Psoas muscle (tissue), 8 donors: ENCODE measurements at places on chromosomes 3 and 15. TPM values are rescaled to one million over a fixed set of nuclear protein-coding genes. Genes with fewer than 3 reads are reported as not detected.

The CX3CR1 gene
- 1.9 TPM for total RNA-seq

The SLC30A4 gene
- 2.1 TPM for total RNA-seq

GRCh38 chr15:80183886-80184285, 31.1 kb downstream of the FAH start:
- H3K36me3 ChIP-seq: peaks cover 47% of the 10 kb centered on the region
- H3K4me1 ChIP-seq: peaks cover 28% of the 10 kb centered on the region
- no peak overlapping the region for H3K27ac ChIP-seq
- H3K4me3 ChIP-seq: no peak overlapping the region
- DNase-seq: no peak

DNA sequence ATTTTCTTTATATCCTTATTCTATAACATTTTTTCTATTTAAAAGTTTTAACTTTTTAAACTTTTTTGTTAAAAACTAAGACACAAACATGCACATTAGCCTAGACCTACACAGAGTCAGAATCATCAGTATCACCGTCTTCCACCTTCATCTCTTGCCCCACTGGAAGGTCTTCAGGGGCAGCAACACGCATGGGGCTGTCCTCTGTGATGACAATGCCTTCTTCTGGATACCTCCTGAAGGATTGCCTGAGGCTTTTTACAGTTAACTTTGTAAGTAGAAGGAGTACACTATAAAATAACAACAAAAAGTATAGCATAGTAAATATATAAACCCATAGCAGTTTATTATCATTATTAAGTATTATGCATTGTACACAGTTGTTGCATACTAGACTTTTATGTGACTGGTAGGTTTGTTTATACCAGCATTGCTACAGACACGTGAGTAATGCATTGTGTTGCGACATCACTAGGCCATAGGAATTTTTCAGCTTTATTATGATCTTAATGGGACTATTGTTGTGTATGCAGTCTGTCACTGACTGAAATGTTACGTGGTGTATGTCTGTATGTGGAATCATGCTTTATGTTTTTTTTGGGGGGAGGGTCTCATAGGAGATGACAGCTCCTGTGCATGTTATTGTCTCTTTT, 18.2 kb downstream of the ATP1B3 start:
- H3K4me1 ChIP-seq: no peaks in the 10 kb centered on the region
- no peak overlapping the region for H3K27ac ChIP-seq
- H3K36me3 ChIP-seq: no peaks in the 10 kb centered on the region
- DNase-seq: no peak

The KLF15 gene
- 64.0 TPM for total RNA-seq

GRCh38 chr3:4565809-4566501, 72.8 kb downstream of the ITPR1 start:
- no peaks in the 10 kb centered on the region for H3K36me3 ChIP-seq
- peaks cover 6% of the 10 kb centered on the region for H3K4me1 ChIP-seq
- no peak overlapping the region for H3K4me3 ChIP-seq
- no peak for DNase-seq
- H3K27me3 ChIP-seq: no peaks in the 10 kb centered on the region

The MYL3 gene
- total RNA-seq: 1,482 TPM

DNA sequence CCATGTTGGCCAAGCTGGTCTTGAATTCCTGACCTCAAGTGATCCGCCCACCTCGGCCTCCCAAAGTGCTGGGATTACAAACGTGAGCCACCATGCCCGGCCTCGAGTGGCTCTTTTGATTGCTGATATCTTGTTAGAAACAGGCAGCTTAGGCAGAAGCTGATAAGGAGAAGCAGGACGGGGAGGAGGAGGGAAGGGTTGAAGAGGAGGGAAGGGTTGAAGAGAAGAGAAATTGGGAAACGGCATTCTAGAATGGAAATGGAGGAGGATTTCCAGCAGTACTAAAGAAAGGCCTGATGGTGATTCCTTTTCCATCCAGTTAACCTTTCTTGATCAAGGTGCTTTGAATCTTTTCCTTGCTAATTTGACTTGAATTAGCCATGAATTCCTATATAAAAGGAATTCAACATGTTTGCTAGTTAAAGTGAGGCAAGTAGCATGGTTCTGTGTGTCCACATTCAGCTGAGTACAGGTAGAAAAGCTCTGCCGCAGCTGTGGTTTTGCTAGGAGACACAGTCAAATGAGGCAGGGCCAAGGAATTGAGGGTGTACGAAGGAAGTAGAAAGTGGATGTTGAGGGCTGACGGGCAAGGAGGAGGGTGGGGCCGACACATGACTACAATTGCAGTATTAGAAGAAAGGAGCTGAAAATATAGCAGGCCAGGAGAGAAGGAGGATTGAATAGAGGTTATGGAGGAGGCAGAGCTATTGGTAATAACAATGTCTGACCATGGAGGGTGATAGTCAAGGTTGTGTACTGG, 27.2 kb upstream of the ATP1B3 start:
- no peaks in the 10 kb centered on the region for H3K27me3 ChIP-seq
- no peak for DNase-seq
- no peak overlapping the region for H3K4me3 ChIP-seq
- no peak overlapping the region for H3K27ac ChIP-seq
- no peaks in the 10 kb centered on the region for H3K36me3 ChIP-seq

- H3K27me3 ChIP-seq: no peaks in the 10 kb centered on the region
- H3K4me3 ChIP-seq: no peak overlapping the region
- no peaks in the 10 kb centered on the region for H3K36me3 ChIP-seq
- H3K27ac ChIP-seq: no peak overlapping the region
Observed at GRCh38 chr3:117580806-117581205, 871.2 kb downstream of the TUSC7 start.

The BSN gene
- total RNA-seq: 0.22 TPM

DNA sequence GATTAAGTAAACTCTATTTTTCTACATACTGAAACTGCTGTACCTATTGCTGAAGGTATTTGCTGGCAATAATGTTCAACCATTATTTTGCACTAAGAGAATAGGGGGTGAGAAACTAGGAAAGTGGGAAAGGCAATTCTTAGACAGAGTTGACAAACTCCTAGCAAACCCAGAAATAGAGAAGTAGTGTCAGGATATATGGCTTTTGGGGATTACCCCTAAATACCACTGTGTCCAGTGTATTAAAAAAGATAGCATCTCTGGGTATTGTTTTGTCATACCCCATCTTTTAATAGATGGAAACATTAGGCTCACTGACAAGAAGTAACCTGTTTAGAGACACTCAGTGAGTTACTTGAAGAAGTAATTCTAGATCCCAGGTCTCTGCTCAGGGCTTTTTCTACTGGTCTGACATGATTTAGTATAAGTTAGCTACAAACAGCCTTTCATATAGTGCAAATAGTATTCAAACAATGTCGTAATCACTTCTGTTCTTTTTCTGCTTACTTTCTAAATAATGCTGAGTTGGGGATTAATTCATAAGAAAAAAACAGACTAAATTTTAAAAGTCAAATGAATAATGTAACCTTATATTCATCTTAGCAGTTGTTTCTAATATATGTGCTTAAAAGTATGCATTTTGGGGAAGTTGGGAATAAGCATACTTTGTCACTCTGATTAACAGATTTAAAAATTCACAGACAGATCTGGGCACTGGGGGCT, 107.2 kb downstream of the IL1RAP start:
- no peak for DNase-seq
- peaks cover 4% of the 10 kb centered on the region for H3K36me3 ChIP-seq
- H3K4me1 ChIP-seq: no peaks in the 10 kb centered on the region
- H3K27ac ChIP-seq: no peak overlapping the region
- no peaks in the 10 kb centered on the region for H3K27me3 ChIP-seq
- H3K4me3 ChIP-seq: no peak overlapping the region

The SLC28A1 gene
- 0.49 TPM for total RNA-seq

The ADGRG7 gene
- total RNA-seq: not detected

DNA sequence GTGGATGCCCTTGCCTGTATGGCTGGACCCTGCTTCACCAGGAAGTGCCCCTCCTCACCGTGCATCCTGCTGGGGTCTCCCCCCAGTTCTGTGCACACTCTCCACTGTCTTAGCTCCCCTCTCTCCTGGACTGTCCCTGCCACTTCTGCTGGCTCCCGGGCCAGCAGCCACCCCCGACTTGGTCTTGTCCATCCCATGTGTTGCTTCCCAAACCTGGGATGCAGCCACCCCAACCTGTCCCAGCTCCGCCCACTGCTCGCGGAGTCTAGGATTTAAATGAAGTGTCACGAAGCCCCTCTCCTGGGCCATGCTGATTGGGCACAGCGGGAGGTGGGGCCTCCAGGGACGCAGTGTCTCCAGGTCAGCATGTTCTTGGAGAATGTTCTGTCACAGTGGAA, 48.5 kb downstream of the PLXNA1 start:
- no peaks in the 10 kb centered on the region for H3K4me1 ChIP-seq
- DNase-seq: no peak
- H3K27me3 ChIP-seq: no peaks in the 10 kb centered on the region
- H3K27ac ChIP-seq: no peak overlapping the region

GRCh38 chr3:123609063-123609462, 24.2 kb upstream of the HACD2 start:
- H3K4me3 ChIP-seq: no peak overlapping the region
- H3K27ac ChIP-seq: no peak overlapping the region
- peaks cover 16% of the 10 kb centered on the region for H3K36me3 ChIP-seq
- H3K4me1 ChIP-seq: no peaks in the 10 kb centered on the region
- no peaks in the 10 kb centered on the region for H3K27me3 ChIP-seq

GRCh38 chr3:60178931-60179653, 1072.2 kb downstream of the FHIT start:
- H3K4me3 ChIP-seq: no peak overlapping the region
- no peak for DNase-seq
- H3K36me3 ChIP-seq: no peaks in the 10 kb centered on the region
- no peak overlapping the region for H3K27ac ChIP-seq

The PLSCR5 gene
- not detected for total RNA-seq

- H3K27me3 ChIP-seq: no peaks in the 10 kb centered on the region
- H3K4me1 ChIP-seq: peaks cover 9% of the 10 kb centered on the region
- H3K4me3 ChIP-seq: peak overlapping the region; percentile 95
- DNase-seq: peak; percentile 37
Observed at GRCh38 chr15:100341239-100341749, 481 bp downstream of the ADAMTS17 start.

The DPPA4 gene
- total RNA-seq: not detected

DNA sequence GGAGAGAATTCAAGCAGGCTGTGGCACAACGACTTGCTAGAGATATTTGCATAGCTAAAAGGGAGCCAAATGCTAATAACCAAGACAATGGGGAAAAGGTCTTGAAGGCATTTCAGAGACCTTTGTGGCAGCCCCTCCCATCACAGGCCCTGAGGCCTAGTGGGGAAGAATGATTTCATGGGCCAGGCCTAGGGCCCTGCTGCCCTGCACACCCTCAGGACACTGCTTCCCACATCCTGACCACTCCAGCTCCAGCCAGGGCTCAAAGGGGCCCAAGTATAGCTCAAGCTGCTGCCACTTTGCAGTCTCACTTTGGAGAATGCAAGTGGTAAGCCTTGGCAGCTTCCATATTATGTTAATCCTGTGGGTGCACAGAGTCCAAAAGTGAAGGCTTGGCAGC, 21.5 kb upstream of the PTPN23 start:
- no peaks in the 10 kb centered on the region for H3K36me3 ChIP-seq
- no peaks in the 10 kb centered on the region for H3K4me1 ChIP-seq
- no peaks in the 10 kb centered on the region for H3K27me3 ChIP-seq
- H3K27ac ChIP-seq: no peak overlapping the region

GRCh38 chr3:143309705-143310104, 190.1 kb downstream of the CHST2 start:
- no peak overlapping the region for H3K4me3 ChIP-seq
- no peaks in the 10 kb centered on the region for H3K4me1 ChIP-seq
- H3K27ac ChIP-seq: no peak overlapping the region
- H3K36me3 ChIP-seq: no peaks in the 10 kb centered on the region

The RGMA gene
- 139 TPM for total RNA-seq

GRCh38 chr3:151599103-151599672, 134.5 kb upstream of the AADACL2 start:
- no peaks in the 10 kb centered on the region for H3K27me3 ChIP-seq
- H3K4me3 ChIP-seq: no peak overlapping the region
- no peak overlapping the region for H3K27ac ChIP-seq
- H3K36me3 ChIP-seq: no peaks in the 10 kb centered on the region

DNA sequence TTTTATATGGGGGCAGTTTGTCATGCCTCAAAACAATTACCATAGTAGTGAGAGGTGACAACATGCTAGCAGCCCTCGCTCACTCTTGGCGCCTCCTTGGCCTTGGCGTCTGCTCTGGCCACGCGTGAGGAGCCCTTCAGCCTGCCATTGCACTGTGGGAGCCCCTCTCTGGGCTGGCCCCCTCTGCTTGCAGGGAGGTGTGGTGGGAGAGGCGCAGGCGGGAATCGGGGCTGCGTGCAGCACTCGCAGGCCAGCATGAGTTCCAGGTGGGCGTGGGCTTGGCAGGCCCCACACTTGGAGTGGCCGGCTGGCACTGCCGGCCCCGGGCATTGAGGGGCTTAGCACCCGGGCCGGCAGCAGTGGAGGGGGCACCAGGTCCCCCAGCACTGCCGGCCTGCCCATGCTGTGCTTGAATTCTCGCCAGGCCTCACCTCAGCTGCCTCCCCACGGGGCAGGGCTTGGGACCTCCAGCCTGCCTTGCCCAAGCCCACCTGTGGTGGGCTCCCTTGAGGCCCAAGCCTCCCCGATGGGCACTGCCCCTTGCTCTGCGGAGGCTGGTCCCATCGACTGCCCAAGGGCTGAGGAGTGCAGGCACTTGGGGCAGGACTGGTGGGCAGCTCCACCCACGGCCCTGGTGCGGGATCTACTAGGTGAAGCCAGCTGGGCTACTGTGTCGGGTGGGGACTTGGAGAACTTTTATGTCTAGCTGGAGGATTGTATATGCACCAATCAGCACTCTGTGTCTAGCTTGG, 38.8 kb upstream of the EIF5A2 start:
- no peak overlapping the region for H3K27ac ChIP-seq
- H3K27me3 ChIP-seq: no peaks in the 10 kb centered on the region

- no peaks in the 10 kb centered on the region for H3K4me1 ChIP-seq
- H3K27me3 ChIP-seq: no peaks in the 10 kb centered on the region
- H3K4me3 ChIP-seq: no peak overlapping the region
- no peak for DNase-seq
- H3K36me3 ChIP-seq: no peaks in the 10 kb centered on the region
Observed at GRCh38 chr3:36893137-36893557, 51.7 kb downstream of the TRANK1 start.

GRCh38 chr15:56923174-56923591, 4.7 kb downstream of the TCF12 start:
- DNase-seq: no peak
- H3K27me3 ChIP-seq: no peaks in the 10 kb centered on the region
- no peak overlapping the region for H3K27ac ChIP-seq
- H3K4me3 ChIP-seq: no peak overlapping the region
- H3K4me1 ChIP-seq: peaks cover 47% of the 10 kb centered on the region
- peaks cover 18% of the 10 kb centered on the region for H3K36me3 ChIP-seq

DNA sequence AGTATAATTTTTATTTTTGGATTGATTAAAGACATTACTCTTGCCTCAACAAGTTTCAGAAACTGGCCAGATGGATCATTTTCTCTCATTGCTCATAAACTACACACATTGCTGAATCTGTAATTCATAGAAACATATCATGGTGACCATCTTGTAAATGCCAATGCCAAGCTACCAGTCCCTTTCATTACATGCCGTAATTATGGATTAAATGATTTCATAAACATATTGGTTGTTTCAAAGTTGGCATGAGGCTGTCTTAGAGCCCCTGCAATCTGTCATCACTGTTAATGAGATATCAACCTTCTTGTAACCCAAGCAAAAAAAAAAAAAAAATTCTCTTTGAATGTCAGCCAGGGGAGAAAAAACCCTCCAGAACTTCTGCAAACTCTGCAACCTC, 112.2 kb downstream of the DCLK3 start:
- H3K4me1 ChIP-seq: no peaks in the 10 kb centered on the region
- no peaks in the 10 kb centered on the region for H3K27me3 ChIP-seq
- no peak overlapping the region for H3K4me3 ChIP-seq
- DNase-seq: no peak

- H3K4me1 ChIP-seq: no peaks in the 10 kb centered on the region
- DNase-seq: no peak
- H3K27me3 ChIP-seq: no peaks in the 10 kb centered on the region
- no peaks in the 10 kb centered on the region for H3K36me3 ChIP-seq
- H3K4me3 ChIP-seq: no peak overlapping the region
- H3K27ac ChIP-seq: no peak overlapping the region
Observed at GRCh38 chr3:48180531-48181253, 7.5 kb downstream of the CDC25A start.

The PRR23C gene
- total RNA-seq: not detected

The ALDH1A3 gene
- total RNA-seq: 31.9 TPM
